ENCODE measurements at places on chromosomes 16 and 17.

GRCh38 chr16:27920391-27920891, 143.1 kb downstream of the GSG1L start:
- DNase-seq, result no peak

- DNase-seq, result peak; percentile 15
Measured at GRCh38 chr17:20896153-20896649, 146.6 kb downstream of the USP22 start.

DNA sequence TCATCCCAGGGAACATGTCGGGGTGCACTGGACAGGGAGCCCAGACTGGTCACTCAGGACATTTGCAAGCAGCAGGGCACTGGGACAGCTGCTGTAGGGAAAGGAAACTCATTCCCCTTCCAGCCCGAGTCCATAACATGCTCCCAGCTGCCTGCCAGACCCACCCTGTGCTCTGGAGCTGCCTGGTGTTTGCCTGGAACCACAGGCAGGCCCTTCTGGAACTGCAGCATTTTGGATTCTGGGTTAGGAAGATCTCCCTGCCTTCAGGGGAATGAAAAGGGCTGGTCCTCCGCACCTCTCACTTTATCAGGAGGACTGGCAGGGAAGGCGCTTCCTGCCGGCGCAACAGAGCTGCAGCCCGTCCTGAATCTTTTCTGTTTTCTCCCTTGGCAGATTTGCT, 41.2 kb downstream of the MEAK7 start:
- no peak for DNase-seq

DNA sequence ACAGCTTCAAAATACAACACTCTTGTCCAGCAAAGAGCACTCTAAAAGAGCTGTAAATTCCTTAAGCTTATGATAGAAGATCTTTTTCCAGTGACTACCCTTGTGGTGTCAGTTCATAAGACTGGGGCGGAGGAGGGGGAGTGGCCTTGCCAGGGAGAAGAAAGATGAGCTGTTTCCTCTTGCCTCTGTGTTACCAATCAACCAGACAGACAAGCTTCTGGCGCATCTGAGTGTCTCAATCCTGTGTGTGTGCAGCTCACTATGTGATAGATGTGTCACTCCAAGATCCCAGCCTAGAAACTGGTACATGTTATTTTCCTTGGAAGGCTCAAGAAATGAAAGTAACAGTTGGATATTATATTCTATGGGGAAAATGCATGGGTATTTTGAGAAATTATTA, 167.4 kb upstream of the CACNG3 start:
- DNase-seq, result no peak

Data from stimulated activated CD4-positive, alpha-beta T cell treated with anti-CD3 and anti-CD28 coated beads, Interleukin-4, amount 100 ng/mL, for 48 hours (primary cell).